ENCODE measurements at places on chromosomes 6 and 20. TPM values are rescaled to one million over a fixed set of nuclear protein-coding genes. Genes with fewer than 3 reads are reported as not detected.

- H3K4me1 ChIP-seq = peaks cover 20% of the 10 kb centered on the region
- H3K36me3 ChIP-seq = no peaks in the 10 kb centered on the region
- H3K27ac ChIP-seq = peak overlapping the region; percentile 79
- DNase-seq = peak; percentile 91
- H3K4me3 ChIP-seq = peak overlapping the region; percentile 74
Observed at GRCh38 chr6:27126815-27127537, 120.5 kb upstream of the PRSS16 start.

GRCh38 chr6:96888745-96889144 is 8.9 kb downstream of the NDUFAF4 start:
- H3K36me3 ChIP-seq = peaks cover 10% of the 10 kb centered on the region
- H3K4me1 ChIP-seq = peaks cover 13% of the 10 kb centered on the region
- no peak overlapping the region for H3K4me3 ChIP-seq
- no peak overlapping the region for H3K27ac ChIP-seq
- DNase-seq = no peak
- H3K27me3 ChIP-seq = no peaks in the 10 kb centered on the region

- peak overlapping the region; percentile 80 for H3K27ac ChIP-seq
- H3K4me3 ChIP-seq = no peak overlapping the region
- peaks cover 74% of the 10 kb centered on the region for H3K36me3 ChIP-seq
- H3K4me1 ChIP-seq = peaks cover 22% of the 10 kb centered on the region
Observed at GRCh38 chr6:11292091-11292490, 59.6 kb upstream of the NEDD9 start.

GRCh38 chr6:56730663-56731529 is 88.2 kb upstream of the DST start:
- no peak overlapping the region for H3K27ac ChIP-seq
- no peaks in the 10 kb centered on the region for H3K4me1 ChIP-seq
- no peaks in the 10 kb centered on the region for H3K36me3 ChIP-seq
- DNase-seq = no peak
- H3K27me3 ChIP-seq = peaks cover 2% of the 10 kb centered on the region
- H3K4me3 ChIP-seq = no peak overlapping the region

GRCh38 chr6:111767752-111768430 is 105.4 kb downstream of the FYN start:
- peaks cover 87% of the 10 kb centered on the region for H3K36me3 ChIP-seq
- H3K4me1 ChIP-seq = peaks cover 94% of the 10 kb centered on the region
- DNase-seq = peak; percentile 45
- H3K27me3 ChIP-seq = no peaks in the 10 kb centered on the region

Gene CNR1
- not detected for total RNA-seq

All from activated CD8-positive, alpha-beta T cell treated with anti-CD3 and anti-CD28 coated beads for 36 hours (primary cell).